ENCODE measurements at places on chromosomes 4 and X. TPM values are rescaled to one million over a fixed set of nuclear protein-coding genes. Genes with fewer than 3 reads are reported as not detected.

Gene HADH
- total RNA-seq, result 34.3 TPM

Gene EPGN
- not detected for total RNA-seq

Gene SGMS2
- 333 TPM for total RNA-seq

- no peaks in the 10 kb centered on the region for H3K27me3 ChIP-seq
- no peak overlapping the region for H3K27ac ChIP-seq
- H3K36me3 ChIP-seq, result no peaks in the 10 kb centered on the region
- H3K4me3 ChIP-seq, result no peak overlapping the region
- no peaks in the 10 kb centered on the region for H3K4me1 ChIP-seq
Observed at GRCh38 chr4:85755285-85755684, 280.3 kb downstream of the ARHGAP24 start.

DNA sequence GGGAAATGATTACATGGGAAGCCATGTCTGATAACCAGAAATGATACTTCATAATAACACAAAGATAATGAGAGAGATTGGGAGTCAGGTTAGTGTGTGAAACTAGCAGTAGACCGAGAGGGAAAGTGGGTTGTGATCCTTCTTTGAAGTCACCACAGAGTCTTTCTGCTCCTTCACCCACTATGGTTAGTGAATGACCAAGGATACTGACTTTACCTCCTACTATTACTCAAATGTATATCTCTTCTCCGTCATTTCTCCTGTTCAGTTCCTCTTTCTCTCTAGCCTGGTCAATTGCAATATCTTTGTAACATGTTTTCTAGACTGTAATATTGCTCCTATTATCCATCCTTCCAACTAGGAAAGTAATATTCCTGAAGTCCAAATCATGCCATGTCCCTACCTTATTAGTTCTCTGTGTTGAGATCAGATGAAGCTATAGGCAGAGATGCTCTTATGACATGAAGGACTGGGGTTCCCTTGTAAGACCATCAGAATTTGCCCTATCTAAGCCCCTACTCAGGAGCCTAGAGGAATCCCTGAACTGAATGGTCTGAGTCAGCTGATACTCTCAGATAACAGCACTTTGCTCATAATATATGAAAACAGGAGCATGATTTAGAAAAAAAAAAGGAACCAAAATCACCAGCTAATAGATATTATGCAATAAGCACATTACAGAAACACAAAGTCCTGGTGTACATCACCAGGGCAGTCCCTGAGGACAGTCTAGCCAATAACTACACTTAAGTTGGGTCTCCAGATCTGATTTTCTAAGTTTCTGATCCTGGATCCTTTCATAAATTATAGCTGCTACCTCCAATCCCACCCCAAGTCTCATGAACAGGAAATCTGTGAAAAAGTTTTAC, 81.2 kb downstream of the SHROOM3 start:
- H3K4me1 ChIP-seq, result peaks cover 2% of the 10 kb centered on the region
- no peaks in the 10 kb centered on the region for H3K27me3 ChIP-seq
- no peak overlapping the region for H3K27ac ChIP-seq
- no peak overlapping the region for H3K4me3 ChIP-seq
- no peak for DNase-seq

DNA sequence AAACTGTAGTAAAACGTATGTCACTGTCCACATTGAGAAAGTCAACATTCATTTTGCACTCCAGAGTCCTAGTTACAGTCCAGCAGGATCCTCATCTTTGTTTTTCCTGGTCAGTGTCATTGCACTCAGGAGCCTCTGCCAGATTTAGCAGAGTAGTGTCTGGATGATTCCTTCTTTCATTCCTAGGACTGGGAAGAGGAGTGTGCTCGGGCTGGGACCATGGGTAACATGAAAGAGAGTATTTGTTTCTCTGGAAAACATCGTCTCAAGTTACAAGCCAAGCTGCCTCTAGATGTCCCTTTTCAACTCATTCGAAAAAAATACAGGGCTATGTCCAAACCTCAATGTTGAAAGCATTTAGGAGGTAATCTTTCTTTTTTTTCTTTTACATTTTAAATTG, 69.9 kb upstream of the TNIP3 start:
- no peaks in the 10 kb centered on the region for H3K36me3 ChIP-seq
- no peak for DNase-seq
- H3K27ac ChIP-seq, result no peak overlapping the region
- no peaks in the 10 kb centered on the region for H3K4me1 ChIP-seq

- no peak for DNase-seq
- no peaks in the 10 kb centered on the region for H3K36me3 ChIP-seq
- H3K4me3 ChIP-seq, result no peak overlapping the region
- H3K4me1 ChIP-seq, result no peaks in the 10 kb centered on the region
- H3K27ac ChIP-seq, result no peak overlapping the region
Observed at GRCh38 chrX:37476571-37477170, 94.8 kb upstream of the LANCL3 start.

DNA sequence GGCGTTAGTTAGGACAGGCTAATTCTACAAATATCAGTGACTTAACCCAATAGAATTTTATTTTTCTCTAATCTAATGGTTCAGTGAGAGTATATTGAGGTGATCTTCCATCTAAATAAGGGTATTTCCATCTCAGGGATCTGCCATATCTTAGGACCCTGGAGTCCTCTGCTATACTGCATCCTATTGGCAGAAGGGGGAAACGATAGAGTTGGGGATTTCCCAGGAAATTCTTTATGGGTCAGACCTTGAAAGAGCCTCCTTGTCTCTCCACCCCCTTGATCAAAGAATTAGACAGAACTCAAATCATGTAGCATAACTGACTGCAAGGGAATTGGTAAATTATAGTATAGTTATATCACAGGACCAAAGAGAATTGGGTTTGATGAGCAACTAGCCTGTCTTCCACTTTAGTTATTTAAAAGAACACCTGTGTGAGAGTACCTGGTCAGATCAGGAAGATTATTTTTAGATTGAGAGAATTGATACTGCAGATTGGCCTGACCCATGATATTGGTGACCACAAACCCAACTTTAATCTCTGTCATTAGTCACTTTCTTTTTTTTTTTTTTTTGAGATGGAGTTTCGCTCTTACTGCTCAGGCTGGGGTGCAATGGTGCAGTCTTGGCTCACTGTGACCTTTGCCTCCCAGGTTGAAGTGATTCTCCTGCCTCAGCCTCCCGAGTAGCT, 25.6 kb downstream of the SMARCA5 start:
- H3K36me3 ChIP-seq, result peaks cover 81% of the 10 kb centered on the region
- no peak overlapping the region for H3K4me3 ChIP-seq
- DNase-seq, result no peak
- no peak overlapping the region for H3K27ac ChIP-seq

Measured in ascending aorta (tissue), 2 donors.